NCI-H2029 treated with DMSO at 0.1 percent for 48 hours (cell line): ENCODE measurements at places on chromosomes 12 and 14.
A peak's percentile ranks its signal among the peaks of the same experiment; 100 is the strongest.

DNA sequence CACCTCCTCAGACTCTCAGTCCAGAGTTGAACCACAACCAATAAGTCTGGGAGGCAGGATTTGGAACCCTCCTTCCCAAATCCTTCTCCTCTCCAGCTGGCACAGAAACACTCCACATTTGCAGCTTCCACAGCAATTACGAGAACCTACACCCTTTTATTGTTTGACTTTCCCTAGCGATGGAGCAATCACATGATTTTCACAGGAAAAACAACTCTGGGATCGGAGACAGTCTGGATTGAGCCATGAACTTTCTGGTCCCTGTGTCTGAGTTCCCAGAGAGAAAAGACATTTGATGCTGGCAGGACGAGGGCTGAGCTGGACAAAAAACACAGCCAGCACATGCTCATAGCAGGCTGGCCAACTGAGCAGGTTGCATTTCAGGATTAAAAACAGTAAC, 49.0 kb upstream of the STON2 start:
- no peak for DNase-seq

DNA sequence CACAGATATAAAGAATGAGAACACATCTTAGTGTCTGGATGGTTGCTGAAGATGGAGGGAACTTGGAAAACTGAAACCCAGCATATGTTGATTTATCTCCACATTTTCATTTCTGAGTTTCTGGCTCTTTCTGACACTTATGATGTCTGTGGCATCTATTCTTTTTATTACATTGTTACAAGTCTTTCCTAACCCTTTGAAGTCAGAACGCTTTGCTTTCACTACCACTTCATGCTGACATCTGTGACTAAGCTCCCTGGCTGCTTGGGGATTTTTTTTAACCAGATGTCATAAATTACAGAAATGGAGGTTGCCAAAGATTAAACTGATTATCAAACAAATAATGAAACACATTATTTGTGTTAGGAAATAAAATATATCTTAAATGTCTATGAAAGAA, 188.7 kb downstream of the KITLG start:
- DNase-seq: no peak

DNA sequence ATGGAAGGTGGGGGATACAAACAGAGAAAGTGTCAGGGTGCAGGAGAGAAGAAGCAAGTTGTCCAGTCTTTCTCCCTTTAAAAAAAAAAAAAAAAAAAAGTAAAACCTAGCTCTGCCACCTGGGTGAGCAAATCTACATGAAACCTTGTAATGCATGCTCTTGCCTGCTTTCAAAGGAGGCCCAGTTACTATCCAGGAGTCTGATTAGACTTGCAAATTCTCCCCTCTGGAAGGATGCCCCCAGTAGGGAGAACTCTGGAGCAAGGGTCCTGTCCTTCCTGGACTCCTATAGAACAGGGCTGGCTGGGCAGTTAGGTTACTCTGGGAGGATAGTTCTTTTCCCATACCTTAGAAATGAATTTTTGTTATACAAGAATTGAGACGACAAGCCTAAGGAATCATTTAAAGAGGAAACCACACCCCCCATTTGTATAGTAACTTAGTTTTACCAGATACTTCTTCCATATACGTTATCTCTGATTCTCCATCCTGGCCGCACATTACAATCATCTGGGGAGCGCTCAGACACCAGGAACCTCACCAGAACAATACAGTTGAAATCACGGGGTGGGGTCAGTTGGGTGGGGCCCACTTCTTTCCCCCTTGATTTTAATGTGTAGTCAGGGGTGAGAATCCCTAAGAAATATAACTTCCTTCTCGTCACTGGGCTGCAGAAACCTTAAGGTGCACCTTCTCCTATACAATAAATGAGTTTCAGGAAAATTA, 30.5 kb downstream of the RAB35 start:
- DNase-seq: no peak

DNA sequence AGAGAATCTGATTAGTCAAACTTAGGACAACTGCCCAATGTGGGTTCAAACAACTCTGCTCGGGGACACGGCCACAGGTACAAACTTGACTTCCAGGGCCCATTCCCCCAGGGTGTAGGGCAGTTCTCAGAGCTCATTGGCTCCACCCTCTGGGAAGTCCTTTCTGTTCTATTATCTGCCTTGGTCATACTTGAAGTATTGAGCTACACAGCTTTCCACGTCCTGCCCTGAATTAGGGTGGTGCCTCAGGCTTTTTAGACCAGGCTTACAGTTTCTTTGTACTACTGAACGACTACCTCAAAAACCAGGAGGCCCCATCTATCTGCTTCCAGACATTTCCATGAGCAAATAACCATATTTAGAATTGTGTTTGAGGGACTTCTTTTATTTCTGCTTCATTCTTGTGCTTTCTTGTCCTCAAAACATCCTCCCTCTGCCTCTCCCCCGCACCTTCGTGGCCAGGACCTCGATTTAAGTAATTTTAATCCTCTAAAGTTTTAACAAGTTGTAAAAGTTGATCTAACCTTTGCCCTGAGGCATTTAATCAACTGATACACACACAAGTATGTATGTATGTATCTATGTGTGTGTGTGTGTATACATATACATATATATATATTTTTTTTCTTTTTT, 281.7 kb upstream of the AMIGO2 start:
- no peak for DNase-seq

DNA sequence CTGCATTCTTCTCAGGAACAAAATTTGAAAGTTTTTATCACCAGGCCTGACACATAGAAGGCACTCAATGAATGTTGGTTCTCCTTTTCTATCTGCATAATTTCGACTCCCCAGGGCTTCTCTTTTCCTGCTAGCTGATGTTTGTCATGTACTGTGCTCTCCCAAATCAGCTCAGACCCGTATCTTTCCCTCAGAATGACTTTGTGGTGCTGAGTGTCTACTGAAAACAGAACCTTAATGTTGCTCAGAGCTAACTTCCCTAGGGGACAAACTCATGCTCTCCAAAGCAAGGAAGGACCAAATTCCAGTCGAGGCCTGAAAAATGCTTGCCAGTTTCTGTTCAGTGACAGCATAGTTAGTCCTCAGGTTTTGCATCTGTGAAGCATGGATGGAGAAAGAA, 1.9 kb downstream of the ARHGDIB start:
- no peak for DNase-seq

- DNase-seq: peak; percentile 68
Observed at GRCh38 chr14:29846339-29847055, 81.2 kb downstream of the PRKD1 start.

DNA sequence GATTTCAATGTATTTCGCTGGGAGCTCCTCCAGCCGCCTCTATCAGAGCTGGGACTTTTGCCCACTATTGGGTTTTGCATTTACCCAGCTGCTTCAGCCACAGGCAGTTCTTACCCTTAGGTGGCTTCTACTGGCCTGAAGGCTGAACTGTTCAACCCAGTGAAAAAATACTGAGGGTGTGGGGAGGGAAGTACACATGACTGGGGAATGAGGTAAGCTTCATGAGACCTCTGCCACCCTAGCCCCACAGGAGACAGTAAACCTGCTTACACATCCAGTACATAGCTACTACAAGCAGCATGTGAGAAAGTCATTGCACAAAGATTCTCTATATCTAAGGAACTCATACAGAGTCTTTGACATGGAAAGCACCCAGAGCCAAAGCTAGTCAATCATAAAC, 411.1 kb downstream of the SYT1 start:
- DNase-seq: no peak

DNA sequence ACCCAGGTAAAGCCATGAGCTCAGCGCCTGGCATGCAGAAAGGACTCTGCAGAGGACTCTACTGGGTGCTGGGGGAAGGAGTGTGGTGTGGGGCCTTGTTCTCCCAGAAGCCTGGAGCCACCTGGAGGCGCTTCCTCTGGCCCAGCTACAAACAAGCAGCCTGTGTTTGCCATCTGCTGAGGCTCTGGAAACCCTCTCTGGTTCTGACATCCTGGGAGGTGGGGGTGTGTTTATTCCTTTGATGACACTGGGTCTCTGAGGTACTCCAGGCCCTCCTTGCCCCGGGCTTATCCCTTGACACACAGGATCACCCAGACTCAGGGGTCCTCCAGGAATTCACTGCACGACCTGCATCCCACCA, 44.9 kb downstream of the RNF34 start:
- DNase-seq: no peak
